Stimulated activated CD4-positive, alpha-beta T cell treated with anti-CD3 and anti-CD28 coated beads, Interleukin-1b, Interleukin-23, amount 100 ng/mL, for 24 hours (primary cell): ENCODE measurements at places on chromosomes 6 and 20.

- no peak for DNase-seq
Measured at GRCh38 chr6:70811788-70812187, 144.1 kb downstream of the SMAP1 start.

DNA sequence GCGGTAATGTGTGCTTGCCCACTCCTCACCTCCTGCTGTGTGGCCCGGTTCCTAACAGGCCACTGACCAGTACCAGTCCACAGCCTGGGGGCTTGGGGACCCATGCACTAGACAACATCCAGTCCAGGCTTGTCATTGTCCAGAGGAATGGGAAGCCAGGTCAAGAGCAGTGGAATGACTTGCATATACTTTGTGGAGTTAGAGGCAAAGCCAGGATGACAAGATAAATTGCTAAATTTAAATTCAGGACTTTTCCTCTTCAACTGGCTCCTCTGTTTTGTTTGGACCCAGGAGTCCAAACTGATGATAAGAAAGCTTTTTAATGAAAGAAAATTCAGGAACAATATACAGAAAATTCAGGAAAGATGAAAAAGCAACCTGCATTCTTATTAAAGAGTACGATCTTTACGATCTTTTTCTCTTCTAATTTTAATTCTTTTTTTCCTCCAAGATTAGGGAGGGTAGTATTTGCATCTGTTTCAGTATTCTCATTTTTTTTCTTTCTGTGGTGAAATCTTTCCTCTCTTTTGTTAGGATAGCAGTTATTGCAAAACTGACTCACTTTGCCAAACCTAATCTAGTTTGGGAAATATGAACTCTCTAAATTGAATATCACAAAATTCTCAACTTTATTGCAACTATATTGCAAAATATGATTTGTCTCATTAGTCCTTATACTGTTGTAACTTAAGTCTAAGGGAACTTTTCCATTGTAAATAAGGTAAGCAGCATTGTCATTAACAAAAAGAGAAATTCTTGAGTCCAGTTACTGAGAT lies 48.2 kb downstream of the DCBLD1 start:
- no peak for DNase-seq

DNA sequence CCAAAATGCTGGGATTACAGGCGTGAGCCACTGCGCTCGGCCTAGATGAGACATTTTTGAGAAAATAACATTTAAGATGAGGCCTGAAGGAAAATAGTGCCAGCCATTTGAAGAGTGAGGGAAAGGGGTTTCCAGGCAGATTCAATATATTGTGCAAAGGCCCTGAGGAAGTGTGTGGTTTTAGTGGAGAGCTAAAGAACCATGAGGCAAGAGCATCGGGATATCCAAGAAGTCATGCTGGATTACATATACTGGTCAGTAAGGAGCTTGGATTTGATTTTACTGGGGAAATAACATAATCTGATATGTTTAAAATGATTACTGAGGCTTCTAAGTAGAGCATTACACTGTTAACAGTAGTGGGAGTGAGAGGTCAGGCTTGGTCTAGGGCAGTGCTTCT lies 47.0 kb downstream of the CARMIL1 start:
- no peak for DNase-seq

- DNase-seq, result no peak
Measured at GRCh38 chr6:168877821-168878282, 375.8 kb downstream of the THBS2 start.

GRCh38 chr6:24522228-24523176 lies 27.7 kb downstream of the ALDH5A1 start:
- no peak for DNase-seq

- DNase-seq, result no peak
Measured at GRCh38 chr6:157726892-157727628, 96.0 kb upstream of the SNX9 start.
